Brain pericyte (primary cell): ENCODE measurements at places on chromosomes 16 and 17.

DNA sequence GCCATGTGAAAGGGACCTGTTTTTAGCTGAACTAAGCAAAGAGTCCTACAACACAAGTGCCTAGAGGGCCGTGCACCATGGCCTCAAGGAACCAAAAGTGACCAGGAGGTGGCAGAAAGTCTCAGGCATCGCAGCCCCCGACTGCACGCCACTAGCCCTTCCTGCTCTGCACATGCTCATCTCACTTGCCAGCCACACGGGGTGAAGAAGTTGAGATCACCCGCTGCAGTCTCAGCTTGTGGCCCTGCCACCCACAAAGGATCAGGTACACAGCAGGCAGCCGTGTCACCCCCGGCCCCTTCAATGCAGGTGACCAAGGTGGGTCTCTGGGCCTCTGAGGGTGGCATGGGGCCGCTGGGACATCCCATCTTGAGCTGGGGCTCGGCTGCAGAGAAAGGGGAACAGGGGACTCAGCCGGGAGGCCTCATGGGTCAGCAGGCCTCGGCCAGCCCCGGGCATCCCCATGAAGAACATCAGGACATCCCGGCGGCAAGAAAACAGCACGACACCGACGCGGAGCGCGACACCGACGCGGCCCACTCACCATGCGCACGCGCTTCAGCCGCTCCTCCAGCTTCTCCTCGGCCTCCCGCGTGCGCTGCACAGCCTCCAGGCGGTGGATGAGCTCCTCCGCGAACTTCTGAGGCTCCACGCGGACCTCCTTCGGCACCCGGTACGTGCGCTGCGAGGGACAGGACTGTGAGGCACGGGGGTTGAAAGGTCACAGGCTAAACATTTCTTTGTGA lies 21.0 kb downstream of the PDIA2 start:
- no peak for DNase-seq

- no peak for DNase-seq
Observed at GRCh38 chr17:4719146-4719545, 8.7 kb downstream of the ARRB2 start.

DNA sequence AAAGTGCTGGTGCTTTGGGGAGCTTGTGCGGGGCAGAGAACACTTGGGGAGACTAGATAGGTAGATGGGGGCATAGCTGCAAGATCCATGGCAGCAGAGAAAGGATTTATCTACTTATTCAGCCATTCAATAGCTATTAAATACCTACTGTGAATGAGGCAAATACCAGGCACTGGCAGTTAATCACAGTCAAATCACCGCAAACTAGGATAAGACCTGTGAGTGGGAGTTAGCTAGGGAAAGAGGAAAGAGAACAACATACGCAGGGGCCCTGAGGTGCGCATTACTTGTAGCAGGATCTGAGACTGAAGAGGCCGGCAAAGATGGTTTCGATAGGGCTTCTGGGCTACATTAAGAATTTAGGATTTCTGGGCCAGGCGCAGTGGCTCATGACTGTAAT lies 3.8 kb upstream of the ALKBH5 start:
- DNase-seq, result no peak

- DNase-seq, result no peak
Observed at GRCh38 chr17:32103476-32104113, 38.7 kb upstream of the RHOT1 start.

DNA sequence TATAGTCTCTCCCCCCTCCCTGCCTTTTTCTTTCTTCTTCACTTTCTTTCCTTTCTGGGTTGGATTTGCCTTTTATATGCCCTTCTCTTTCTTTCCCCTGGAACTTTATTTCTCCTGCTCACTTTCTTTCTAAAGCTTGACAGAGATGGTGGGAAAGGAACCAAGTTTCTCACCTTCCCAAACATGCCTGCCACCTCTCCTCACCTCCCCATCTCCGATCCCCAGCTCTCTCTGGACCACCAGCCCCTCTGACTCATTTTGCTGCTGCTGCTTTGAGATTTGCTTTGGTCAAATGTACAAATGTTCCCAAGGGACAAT lies 6.7 kb upstream of the LHX1 start:
- no peak for DNase-seq

DNA sequence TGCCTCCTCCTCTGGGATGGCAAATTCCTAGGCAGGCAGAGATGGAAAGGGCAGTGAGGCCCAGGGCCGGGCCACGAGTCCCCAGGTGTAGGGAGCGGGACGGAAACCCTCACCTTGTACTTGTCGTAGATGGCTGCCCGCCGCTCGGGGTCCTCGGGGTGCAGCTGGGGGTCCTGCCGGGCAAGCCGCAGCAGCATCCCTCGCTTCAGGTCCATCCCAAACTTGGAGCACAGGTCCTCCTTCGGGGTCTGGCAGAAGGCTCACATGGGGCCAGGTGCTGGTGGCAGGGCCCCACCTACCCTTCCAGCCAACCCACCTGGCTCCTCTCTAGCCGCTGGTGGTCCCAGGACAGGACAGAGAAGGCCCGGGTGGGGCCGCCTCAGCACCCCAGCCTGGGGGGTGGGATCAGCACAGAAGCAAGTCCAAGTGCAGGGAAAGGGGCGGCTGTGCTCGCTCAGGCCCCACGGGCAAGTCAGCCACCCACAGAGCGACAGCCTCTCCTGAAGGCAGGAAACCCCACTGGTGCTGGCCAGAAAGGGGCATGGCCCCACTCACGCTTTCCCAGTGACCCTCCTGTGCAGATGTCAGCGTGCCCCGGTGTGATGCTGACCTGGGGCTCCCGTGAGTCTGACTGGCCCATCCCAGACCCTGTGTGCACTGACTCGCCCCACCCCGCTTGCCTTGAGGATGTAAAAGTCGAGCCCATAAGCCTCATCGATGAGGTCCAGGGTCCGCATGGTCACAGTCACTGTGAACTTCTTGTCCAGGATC lies 1.8 kb downstream of the MRPL28 start:
- DNase-seq, result no peak

DNA sequence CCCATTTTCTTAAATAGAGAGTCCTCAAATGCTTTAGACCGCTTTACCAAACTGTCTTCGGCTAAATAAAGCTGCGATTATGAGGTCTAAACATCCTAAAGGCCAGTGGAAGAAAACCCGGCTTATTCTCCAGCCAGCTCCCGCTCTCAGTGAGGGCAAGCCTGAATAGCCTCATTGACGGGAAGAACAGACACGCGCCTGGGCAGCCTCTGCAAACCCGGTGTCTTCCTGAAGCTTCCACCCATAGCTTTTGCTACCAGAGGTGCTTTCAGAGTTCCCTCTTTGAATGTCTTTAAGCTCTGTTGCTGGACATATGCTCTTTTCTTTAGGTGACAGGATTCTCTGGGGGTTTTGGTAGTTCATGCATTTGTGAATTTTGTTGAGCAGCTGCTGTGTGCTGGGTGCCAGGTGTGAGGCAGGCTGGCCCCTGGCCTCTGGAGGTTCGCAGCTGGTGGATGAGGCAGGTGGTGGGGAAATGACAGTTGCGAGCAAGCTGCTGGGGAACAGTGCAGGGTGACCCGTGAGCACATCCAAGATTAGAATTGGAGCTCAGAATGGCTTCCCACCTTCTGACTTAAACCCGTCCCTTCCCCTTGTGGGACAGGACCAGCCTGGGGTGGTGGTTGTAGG lies 44.7 kb downstream of the CRISPLD2 start:
- no peak for DNase-seq
